ENCODE measurements at places on chromosomes 11 and 22.

DNA sequence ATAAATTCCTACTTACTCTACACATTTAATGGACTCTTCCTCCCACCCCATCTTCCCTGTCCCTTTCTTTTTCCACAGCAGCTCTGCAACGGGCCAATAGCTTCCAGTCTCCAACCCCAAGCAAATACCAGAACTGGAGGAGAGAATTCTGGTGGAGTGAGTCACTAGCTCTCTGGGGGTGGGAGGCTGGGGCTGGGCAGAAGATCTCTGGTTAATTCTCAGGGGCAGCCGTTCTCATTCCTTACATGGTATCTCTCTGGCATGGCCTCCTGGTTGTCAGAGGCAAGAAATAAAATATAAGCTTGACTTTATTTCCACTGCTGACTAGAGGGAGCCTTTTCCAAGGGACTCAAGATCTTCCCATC, 90.4 kb upstream of the PARVA start:
- DNase-seq = no peak

DNA sequence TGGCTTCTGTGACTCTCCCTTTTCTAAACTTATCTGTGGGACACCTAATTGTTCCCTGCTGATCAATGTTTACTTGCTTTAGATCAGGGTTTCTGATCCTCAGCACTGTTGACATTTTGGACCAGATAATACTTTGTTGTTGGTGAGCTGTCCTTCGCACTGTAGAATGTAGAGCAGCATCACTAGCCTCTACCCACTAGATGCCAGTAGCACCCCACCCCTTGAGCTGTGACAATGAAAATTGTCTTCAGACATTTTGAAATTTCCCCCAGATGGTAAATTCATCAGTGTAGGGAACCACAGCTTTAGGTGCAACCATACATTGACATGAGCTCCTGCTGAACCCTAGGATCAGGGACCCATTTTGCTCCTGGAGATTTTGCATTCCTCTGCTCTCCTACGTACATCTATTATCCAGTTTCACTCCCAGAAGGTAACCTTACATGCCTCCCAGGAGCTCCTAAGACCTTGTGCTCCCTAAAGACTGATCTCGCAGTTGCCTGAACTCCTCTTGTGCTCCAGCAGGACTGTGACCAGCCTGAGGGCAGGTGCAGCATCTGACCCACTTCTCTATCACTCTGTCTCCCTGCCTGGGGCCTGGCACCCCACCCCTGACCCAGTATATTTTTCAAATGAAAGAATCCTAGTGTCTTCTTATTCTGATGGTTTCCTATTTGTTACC, 107.8 kb downstream of the FAR1 start:
- DNase-seq = peak; percentile 31

DNA sequence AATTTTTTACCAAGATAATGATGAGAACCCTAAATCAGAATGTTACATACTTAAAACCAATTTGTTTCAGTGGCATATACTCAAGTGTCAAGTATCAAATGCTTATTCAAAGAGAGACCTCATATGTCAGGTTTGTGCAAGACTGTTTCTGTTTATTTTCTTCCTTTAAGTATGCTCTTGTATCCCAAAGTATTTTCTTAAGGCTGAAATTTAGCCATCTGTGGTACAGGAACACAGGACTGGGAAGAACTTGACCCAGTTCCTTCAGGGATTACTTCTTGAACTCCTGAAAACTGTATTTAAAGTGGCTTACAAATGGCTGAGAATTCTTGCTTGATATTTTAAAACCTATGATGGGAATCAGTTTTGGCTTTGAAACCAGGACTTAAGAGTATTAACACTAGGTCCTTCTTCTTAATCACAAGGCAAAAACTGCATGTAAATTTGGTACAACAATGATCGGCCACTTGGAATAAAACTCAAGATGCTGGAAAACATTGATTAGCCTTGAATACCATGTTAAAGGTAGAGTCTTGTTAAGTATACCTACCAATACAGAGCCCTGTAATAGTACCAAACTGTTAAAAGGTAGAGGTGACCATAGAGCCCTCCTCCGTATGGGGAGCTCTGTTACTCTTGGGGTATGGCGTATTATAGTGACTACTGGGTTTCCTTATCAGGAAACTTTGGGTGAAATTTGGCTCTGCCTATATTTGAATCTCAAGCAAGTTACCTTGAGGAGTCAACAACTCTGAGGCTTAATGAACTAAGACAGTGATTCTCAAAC, 95.9 kb downstream of the BLID start:
- DNase-seq = no peak

GRCh38 chr11:73210916-73211667, 7.0 kb upstream of the P2RY2 start:
- no peak for DNase-seq

GRCh38 chr11:11667056-11667455, 45.3 kb upstream of the GALNT18 start:
- DNase-seq = no peak

- DNase-seq = peak; percentile 52
Measured at GRCh38 chr22:37696657-37697537, at the start of gene TRIOBP. Gene TRIOBP, plus strand, starts transcription at chr22:37697048. Its CDS starts 4,318 bp downstream, at chr22:37701366.

DNA sequence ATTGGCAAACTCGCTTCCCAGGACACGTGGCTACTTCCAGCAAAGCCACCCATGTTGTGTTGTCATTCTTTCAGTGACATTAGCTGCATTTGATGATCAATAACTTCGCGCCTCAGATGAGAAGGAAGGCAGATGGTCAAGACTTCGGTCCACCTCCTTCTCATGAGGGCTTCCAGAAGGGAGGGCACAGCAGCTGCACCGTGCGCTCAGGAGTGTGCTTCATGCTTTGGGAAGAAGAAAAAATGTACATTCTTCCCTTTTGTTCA, 25.3 kb downstream of the IGLL5 start:
- no peak for DNase-seq

- DNase-seq = no peak
Measured at GRCh38 chr11:61281581-61282250, 13.4 kb downstream of the VWCE start.

GRCh38 chr11:18798799-18799469, 7.3 kb upstream of the PTPN5 start:
- DNase-seq = no peak

DNA sequence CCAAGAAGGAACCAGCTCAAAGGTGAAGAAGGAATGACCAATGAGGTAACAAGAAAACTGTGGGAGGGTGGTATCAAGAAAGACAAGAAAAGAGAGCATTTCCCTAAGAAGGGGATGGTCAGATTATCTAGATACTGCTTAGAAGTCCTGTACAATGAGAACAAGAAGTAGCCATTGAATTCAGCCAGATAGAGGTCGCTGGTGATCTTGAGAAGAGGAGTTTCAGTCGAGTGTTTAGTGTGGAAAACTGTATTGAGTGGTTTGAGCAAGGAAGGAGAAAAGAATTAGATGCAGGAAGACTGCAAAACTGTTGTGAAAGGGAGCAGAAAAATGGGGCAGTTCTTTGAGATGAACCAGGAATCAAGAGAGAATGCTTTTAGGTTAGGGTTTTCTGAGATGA, 74.6 kb upstream of the FAT3 start:
- DNase-seq = no peak

DNA sequence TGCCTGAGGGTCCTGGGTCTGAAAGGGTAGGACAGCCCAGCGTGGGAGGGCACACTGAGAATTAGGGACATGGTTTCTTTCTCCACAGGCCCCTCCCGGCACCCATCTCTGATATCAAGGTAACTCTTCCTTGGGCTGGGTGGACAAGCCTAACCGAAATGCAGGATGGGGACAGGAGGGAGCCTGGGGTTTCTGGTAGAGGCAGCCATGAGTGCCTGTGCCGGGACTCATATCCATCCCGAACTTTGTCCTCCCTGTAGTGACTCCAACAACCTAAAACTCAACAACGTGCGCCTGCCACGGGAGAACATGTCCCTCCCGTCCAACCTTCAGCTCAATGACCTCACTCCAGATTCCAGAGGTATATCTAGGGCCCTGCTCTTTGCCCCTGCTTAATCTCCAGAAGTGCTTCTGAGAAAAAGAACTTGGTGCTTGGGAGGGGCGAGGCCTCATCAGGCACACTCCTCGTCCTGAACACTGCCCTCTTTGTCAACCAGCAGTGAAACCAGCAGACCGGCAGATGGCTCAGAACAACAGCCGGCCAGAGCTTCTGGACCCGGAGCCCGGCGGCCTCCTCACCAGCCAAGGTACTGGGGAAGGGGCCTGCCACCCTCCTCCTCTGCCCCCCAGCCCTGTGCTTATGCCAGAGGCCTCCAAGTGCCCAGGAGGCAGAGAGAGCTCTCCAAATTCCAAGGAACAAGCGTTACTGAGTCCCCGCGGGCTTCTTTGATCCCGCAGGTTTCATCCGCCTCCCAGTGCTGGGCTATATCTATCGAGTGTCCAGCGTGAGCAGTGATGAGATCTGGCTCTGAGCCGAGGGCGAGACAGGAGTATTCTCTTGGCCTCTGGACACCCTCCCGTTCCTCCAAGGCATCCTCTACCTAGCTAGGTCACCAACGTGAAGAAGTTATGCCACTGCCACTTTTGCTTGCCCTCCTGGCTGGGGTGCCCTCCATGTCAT, 3.1 kb downstream of the TMEM25 start:
- no peak for DNase-seq

DNA sequence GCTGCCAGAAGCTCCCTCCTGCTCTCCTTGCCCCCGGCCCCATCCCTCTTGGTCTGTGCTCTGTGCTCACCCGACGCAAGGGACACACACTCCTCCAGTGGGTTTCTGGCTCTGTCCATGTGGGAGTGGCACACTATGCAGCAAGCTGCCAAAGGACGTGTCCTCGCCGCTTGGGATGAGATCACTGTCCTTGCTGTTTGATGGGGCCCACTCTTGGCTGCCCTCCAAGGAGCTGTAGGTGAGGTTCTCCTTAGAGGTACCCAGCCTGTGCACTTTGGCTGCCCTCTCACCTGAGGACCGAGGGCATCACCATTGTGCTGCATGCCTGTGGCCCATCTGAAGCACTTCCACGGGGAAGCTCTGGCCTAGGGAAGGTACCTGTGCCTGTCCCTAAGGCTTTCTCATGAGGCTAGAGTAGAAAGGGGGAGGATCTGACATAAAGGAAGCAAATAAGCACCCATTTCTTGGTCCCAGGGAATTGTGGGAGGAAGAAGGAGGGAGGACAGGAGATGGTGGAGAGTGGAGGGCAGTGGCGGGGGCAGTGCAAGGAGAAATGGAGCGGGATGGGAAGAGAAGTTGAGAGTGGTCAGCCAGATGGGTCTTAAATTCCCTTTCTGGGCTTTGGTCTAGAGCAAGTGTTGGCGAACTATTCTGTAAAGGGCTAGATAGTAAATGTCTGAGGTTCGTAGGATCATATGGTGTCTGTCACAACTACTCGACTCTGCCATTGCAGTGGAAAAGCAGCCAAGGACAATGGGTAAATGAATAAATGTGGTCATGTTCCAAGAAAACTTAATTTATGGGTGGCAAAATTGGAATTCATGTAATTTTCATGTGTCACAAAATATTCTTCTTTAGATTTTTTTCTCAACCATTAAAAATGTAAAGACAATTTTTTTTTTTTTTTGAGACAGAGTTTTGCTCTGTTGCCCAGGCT, 47.0 kb upstream of the AMPD3 start:
- DNase-seq = no peak
